ENCODE measurements at places on chromosomes 12 and 14.

GRCh38 chr12:11830307-11830801, 180.9 kb downstream of the ETV6 start:
- DNase-seq: peak; percentile 58

DNA sequence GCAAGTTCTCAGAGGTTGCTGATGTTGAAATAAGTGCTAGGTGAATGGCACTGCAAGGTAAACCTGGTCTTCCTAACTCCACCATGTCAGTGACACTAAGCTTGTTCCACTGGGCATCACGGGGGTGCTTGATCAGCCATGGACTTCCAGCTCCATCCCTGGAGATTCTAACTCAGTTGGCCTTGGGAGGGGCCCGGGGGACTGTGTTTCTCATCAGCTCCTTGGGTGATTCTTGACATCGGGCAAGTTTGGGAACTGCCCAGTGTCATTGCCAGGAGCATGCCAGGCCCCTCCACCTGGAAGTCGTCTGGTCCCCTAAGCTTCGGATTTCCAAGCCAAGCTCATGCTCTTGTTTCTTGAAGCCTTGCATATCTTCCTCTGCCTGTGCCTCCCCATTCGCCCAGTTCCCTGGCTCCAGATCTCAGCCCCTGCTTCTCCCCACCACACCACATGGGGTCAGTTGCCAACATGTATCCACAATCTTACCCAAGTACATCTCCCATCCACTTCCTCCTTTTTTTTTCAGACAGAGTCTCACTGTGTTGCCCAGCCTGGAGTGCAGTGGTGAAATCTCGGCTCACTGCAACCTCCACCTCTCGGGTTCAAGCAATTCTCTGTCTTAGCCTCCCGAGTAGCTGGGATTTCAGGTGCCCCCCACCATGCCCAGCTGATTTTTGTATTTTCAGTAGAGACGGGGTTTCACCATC, 30.7 kb upstream of the RFLNA start:
- DNase-seq: no peak

GRCh38 chr12:2997989-2998670, 38.9 kb downstream of the TEAD4 start:
- DNase-seq: no peak

- DNase-seq: no peak
Observed at GRCh38 chr14:91163316-91163715, 49.4 kb downstream of the DGLUCY start.

DNA sequence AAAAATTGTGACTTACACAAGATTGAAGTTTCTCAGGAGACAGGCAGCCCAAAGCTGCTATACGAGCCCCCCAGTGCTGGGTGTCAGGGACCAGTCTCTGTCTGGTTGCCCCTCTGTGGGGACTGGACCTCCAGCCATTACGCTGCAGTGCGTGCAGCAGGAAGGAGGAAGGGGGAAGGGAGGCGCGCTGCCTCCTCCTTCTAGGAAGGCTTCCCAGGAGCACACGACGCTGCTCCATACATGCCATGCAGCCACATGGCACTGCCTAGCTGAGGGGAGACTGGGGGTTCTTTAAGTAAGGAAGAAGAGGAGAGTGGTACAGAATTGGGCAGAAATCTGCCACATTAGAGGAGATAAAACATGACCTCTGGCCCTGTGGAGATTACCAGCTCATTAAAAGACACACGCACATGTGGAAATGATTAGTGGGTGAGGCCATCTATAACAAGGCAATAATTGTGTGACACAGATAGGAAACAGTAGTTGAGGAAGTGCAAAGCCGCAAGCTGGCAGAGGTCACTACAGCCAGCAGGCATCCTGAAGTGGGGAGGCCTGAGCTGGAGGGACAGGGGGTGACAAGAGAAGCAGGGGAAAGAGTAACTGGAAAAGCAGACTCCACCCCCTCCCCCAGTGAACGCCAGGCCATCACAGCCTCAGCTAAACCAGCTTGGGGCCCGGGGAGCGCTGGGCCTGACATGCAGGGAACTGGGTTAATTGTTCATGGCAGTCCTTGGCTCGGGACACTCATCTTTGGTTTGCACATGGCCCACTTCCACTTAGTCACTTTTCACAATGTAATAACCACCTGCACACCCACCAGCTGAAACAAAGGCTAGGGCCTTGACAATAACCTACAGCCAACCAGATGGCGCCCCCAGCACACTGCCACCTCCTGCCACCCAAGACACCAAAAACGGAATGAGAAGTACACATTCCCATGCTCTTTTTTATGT, 39.6 kb downstream of the CCDC88C start:
- DNase-seq: peak; percentile 83

DNA sequence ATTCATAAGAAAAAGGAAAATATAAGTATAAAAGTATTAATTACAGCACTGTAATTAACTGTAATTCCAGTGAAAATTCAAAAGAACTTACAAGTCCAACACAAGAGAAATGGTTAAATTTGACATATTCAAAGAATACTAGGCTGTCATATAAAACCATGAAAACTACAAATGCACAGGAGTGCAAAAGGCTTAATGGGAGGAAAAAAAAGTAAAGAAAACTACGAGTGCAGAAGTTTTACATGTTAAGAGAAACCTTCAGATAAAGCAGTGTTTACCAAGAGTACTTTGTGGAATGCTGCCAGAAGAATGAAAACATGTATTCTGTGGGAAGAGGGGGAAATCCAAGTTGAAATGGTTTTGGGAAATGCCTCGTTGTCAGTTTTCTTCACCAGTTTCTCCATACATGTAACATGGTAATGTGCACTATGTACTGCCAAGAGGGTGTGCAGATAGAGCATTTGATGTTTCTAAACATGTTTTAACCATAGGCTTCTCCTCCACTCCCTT, 9.1 kb downstream of the HEATR5A start:
- DNase-seq: no peak

DNA sequence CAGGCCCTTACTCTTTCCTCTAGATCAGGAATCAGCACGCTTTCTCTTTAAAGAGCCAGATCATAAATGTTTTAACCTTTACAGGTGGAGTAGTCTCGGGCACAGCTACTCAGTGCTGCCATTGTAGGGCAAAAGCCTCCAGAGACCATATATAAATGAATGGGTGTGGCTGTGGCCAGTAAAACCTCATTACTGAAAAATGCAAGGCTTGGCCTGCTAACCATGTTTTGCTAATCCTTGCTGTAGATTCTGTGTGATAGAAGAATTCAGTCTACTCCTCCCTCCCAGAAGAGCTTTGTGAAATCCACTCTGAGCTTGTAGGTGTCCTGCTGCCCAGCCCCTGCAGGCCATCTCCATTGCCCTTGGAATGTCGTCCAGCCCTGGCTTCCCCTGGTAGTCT, 58.1 kb downstream of the HSP90AA1 start:
- DNase-seq: peak; percentile 85

- DNase-seq: no peak
Observed at GRCh38 chr14:100545359-100545758, 41.9 kb downstream of the BEGAIN start.

GRCh38 chr14:106417224-106418049, 891.1 kb downstream of the TMEM121 start:
- no peak for DNase-seq

- no peak for DNase-seq
Observed at GRCh38 chr12:13592063-13592942, 389.1 kb downstream of the GRIN2B start.

- DNase-seq: no peak
Observed at GRCh38 chr12:131443019-131444000, 267.6 kb upstream of the SFSWAP start.

DNA sequence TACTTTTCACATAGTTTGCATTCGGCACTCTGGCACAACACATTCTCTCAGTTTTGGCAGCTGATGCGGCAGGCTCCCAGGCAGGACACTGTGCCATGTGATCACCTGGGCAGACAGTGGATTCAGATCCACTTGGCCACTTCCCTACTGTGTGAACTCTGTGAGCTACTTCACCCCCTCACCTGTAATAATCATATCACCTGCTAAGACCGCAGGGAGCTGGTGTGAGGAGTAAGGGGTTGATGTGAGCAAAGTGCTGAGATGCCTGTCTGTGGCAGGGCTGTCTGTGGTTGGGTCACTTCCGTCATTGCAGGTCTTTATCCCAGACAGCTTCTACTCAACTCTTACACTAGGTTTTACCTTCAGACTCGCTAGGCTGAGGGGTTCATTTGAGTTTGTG, 50.4 kb upstream of the AMN start:
- DNase-seq: no peak

DNA sequence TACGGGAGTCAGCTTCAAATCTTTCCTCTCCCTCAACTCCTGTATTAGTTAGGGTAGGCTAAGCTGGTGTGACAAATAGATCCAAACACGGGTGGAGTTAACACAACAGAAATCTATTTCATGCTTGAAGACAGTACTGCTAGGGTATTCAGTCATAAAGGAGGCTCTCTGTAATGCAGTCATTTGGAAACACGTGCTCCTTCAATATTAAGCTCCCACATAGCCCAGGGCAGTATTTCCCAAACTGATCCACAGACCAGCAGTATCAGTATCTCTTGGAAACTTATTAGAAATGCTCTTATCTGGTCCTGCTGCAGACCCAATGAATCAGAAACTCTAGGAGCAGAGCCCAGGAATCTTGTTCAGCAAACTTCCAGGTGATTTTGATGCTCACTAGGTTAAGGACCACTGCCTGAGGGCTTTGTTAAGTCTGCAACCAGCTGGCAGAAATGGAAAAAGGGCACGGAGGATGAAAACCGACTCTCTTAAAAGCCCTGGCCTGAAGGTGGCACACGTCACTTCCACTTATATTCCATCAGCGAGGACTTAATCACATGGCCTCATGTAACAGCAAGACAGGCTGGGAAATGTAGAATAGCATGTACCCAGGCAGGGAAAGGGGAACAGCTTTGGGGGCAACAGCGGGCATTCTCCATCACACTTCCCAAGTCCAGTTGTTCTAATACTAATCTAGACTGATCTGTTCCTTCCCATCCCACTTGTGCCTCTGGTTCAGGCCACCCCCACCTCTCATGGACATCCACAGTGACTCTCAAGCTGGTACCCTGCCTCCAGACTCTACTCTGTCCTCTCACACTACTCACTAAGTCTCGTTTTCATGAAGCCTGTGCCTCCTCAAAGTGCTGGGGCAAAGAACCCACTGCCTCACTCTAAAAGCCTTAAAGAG, 38.2 kb upstream of the RIC8B start:
- DNase-seq: peak; percentile 6

DNA sequence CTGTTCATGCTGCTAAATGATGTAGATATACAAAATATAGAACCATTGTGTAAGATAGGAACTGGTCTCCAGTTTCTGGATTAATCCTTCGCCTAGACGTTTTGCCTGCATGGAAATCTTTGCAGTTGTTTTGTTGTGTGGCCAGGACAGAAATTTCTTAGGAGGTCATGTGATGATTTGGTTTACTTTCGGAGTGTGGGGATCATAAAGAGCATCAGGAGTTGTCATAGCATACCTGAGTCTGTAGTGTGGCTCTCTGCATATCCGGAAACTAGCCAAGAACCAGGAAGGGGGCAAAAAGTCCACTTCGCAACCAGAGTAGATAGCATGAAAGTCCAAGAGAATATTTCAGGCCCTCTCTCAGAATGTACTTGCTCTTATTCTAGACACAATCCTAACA, 3.1 kb downstream of the SAMD4A start:
- DNase-seq: no peak

DNA sequence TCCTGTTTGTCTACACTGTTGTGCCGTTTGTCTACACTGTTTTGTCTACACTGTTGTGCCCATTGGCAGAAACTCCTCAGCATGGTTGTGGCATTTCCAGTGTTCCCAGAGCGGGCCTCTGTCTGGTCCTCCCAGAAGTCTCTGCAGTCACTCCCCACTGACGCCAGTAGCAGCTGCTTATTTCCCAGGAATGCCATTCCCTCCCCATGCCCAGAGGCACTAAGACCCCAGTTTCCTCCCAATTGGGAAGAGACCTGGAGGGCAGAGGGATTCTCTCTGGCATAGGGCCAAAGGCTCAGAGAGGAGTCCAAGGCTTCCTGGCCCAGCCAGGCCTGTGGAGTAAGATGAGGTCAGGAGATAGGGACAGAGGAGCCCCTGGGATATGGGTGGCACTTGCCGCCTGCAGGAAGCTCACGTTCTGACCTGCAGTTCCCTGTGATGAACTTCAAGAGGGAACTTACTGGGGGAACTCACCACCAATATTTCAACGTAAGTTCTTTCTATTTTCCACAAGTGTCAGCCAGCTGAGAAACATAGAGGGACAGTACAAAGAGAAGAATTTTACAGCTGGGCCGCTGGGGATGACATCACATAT, 69.1 kb downstream of the TNFAIP2 start:
- no peak for DNase-seq

DNA sequence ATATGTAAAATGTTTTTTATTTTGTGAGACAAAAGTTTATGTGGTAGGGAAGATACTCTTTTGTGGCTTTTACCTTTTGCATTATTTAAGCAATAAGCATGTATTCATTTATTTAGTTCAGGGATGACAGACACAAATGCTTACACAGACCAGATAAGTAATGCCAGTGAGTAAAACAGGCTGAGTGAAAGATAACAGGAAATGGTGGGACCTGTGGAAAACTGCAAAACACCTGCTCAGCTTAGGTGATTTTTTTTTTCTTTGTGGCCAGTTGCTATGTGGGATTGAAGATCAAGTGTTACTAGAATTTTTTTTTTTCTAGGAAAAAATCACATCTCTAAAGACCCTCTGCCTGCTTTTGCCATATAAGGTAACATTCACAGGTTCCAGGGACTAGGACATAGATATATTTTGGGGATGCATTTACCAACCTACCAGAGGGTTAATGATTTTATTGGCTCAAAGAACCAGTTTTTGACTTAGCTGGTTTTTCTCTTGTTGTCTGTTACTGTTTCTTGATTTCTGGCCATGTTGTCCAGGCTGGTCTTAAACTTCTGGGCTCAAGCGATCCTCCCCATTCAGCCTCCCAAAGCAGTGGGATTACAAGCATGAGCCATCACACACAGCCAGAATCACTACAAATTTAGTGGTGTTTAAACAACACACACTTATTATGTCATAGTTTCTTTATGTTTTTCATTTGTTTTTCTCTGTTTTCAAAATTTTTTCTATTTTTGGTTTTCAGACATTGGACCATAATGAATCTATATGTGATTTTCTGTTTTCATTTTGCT, 9.8 kb downstream of the PSMA6 start:
- DNase-seq: no peak

DNA sequence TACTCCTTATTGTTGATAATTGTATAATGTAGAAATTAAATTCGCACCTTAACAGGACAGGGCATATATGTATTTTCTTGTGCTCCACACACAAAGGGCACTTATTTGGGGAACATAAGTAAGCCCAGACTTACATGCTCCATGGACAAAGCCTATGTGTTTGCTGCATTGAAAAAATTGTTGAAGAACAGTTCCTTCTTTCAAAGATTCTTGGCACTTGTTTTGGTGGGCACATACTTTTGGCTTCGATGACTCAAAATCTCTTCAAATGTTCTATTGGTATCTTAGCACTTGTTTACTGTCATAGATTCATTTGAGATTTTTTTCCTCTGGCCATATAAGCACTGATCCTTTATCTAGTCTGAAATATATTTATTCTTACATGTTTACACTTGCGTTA, 1.4 kb upstream of the MAP4K5 start:
- peak; percentile 24 for DNase-seq
